ENCODE measurements at places on chromosomes 4 and X.

DNA sequence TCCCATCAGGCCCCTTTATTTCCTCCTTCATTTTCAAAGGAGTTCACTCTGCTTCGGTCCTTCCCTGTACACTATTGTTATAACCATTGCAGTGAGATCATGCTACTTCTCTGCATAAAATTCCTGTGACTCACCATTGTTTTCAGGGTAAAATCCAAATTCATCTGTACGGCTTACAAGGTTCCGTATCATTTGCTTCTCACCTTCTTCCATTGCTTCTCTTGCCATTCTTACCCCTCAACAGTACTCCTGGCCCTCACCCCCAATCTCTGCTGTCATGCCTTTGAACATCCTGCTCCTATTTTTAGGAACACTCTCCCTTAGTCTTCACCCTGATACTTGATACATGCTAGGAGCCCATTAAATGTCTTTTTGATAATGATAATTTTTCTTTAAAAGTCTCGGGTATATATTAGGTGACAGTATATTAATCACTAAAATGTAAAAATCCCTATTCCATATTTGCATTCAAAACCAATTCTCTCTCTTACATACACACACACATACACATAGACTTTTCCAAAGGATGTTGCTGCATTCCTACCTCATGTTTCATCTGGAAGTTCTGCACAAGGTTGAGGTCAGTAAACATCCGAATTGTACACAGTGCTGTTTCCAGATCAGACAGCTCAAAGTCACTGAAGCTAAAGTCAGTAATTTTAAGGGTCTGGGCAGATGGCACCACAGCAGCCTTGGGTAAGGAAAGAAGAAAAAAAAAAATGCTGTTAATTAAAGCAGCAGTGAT is 103.4 kb downstream of the PDE5A start:
- no peak for DNase-seq

DNA sequence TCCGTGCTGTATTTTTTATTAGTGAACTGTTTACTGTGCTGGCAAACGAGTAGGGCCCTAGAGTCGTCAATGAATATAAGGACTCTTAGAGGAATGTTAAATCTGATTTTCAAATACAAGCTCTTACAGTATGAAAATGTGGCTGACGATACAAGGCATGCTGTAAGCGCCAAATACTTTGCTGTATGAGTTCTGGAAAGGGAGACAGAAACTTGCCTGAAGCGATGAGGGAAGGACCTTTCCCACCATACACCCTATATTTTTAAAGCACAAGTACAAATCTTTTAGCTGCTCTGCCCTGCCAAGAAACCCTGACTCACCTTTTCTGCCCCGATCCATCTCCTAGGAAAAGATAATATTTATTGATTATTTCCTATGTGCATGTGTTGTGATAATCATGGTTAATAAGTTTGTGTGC is 15.7 kb upstream of the RUFY3 start:
- DNase-seq: no peak

DNA sequence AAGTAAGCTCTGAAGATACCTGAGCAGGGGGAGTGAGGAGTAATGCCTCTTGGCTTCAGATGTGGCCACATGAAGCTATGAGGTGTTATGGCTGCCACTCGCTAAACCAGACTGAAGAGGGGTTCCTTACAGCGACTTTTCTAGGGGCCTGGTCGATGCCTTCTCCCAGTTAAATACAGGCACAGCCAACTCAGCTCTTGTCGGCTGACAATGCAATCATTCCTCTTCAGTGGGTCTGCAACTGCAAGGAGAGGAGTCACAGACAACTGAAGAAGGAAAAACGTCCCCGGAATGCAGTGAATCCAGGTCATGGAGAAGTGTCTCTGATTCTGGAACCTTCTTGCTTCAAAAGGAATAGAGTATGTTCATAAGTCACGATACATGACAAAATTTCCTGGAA is 106.4 kb downstream of the RNF150 start:
- no peak for DNase-seq

GRCh38 chr4:71198958-71199357 is 139.9 kb upstream of the SLC4A4 start:
- DNase-seq: no peak

- DNase-seq: no peak
Observed at GRCh38 chr4:82718162-82718940, 80.2 kb downstream of the SCD5 start.

DNA sequence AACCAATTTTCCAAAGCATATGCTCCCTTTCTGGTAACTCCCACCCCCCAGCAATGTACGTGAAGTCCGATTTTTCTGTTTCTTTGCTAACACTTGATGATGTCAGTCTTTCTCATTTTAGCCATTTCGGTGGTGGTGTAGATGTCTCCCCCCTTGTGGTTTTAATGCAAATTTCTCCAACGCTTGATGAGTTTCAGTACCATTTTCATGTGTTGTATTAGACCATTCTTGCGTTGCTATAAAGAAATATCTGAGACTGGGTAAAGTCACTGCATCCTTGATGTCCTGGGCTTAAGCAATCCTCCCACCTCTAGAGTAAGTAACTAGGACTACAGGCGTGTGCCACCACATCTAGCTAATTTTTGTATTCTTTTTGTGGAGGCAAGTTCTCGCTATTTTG is 148.4 kb upstream of the VCX3A start:
- DNase-seq: no peak

DNA sequence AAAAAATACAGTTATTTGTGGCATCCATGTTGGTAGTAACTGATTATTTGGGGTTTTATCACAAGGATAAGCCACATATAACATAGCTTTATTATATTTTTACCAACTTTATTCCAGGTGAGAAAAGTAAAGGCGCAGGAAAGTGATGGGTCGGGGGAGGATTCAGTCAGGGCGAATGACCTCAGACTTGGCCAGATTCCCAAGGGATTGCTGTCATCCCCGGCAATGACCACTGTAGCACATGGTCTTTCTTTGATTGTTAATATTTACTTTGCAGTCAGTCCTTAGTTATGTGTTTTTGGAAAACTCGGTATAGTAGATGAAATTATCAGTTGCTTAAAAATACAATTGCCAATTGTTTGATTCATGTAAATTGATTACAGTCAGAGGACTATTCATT is 17.6 kb downstream of the GRIA3 start:
- no peak for DNase-seq

DNA sequence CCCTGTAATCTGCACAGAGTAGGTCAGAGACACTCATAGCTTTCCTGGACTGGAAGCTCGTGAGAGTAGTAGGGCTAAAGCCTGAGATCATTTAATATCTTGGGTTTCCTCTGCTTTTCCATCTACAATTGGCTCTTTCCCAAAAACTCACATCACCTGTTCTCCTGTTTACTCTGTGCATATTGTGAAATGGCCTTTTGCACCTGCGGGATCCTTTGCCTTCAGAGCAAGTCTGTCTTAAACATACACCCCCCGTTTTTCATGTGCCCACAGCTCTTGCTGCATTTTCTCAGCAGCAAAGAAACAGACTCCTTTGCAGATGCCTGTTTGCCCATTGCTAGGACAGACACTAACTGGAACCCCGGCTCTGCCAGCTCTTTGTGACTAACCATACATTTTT is 608.3 kb upstream of the PCDH10 start:
- no peak for DNase-seq

DNA sequence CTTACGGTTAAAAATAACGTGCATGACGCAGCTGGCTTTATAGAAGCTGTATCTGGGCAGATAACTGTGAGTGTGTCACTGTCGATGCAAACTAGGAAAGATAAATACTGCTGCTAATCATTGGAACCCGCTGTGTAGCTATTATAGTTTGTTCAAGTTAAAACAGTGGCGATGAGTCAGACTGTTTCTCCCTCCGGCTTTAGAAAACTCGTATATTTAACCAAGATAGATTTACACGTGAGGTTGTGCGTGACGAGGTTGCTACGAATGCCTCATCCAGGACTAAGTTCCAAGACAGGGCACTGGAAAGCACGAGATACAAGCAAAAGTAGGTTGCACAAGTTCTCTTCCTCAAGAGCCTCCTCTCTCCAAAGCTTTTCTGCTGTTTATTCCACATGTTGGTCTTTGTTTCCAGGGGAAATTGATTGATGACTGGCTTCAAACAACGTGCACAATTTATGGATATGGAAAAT is 270.7 kb downstream of the FBXW7 start:
- DNase-seq: no peak

GRCh38 chr4:99918656-99919055 is 24.4 kb upstream of the LAMTOR3 start:
- DNase-seq: no peak

- no peak for DNase-seq
Observed at GRCh38 chr4:53775381-53775780, 184.1 kb upstream of the LNX1 start.

DNA sequence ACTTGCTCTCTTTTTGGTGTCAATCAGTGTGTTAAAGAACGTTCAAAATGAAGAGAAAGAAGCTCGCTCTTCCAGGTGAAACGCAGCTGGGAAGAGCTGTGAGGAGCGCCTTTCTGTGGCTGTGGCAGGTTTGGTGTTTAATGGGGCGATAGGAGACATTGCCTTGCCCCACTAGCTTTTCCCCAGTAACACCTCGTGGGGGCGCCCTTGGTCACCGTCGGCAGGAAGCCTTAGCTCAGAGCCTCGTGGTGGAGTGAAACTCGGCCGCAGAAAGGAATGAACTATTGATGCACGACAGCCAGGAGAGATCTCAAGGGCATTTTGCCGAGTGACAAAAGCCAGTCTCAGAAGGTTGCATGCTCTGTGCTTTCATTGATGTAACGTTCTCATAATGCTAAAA is 65.1 kb downstream of the GPR143 start:
- no peak for DNase-seq

DNA sequence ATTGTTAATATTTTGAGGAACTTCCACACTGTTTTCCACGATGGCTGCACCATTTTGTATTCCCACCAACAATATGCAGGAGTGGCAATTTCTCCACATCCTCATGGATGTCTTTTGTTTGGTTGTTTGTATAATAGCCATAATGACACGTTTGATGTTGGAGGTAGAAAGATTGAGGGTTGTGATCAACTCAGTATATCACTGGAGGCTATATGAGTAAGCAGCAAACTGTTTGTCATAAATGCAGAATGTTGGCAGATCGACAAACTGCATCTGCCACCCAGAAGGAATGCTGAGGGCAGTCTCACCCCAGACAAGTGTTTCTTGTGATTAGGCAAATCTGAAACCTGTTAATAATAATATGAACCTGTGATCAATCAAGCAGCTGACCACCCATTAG is 243.9 kb upstream of the WDFY3 start:
- no peak for DNase-seq

GRCh38 chrX:12949205-12949926 is 25.5 kb upstream of the TMSB4X start:
- DNase-seq: peak; percentile 8

Data from cerebellar cortex (tissue), 1 donor.